ENCODE measurements at places on chromosomes 16 and 17.

DNA sequence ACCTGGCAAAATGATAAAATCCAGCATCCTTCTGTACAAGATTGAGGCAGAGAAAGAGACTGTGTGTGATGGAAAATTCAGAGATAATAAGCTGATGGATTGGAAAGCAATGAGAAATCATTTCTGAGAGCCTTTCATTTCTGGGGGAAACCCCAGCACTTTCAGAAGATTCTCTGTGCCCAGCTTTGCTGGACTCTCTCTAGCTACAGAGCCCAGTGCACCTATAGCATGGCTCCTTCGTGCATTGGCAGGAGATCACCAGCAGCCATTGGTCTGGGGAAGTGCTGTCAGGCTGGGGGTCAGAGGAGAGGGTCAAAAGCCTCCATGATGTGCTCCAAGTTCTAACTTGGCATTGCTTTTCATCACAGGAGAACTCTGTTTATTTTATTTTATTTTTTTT is 259.9 kb downstream of the SOX9 start:
- DNase-seq: no peak

GRCh38 chr17:66783656-66784381 is 51.1 kb upstream of the CACNG5 start:
- DNase-seq: no peak

DNA sequence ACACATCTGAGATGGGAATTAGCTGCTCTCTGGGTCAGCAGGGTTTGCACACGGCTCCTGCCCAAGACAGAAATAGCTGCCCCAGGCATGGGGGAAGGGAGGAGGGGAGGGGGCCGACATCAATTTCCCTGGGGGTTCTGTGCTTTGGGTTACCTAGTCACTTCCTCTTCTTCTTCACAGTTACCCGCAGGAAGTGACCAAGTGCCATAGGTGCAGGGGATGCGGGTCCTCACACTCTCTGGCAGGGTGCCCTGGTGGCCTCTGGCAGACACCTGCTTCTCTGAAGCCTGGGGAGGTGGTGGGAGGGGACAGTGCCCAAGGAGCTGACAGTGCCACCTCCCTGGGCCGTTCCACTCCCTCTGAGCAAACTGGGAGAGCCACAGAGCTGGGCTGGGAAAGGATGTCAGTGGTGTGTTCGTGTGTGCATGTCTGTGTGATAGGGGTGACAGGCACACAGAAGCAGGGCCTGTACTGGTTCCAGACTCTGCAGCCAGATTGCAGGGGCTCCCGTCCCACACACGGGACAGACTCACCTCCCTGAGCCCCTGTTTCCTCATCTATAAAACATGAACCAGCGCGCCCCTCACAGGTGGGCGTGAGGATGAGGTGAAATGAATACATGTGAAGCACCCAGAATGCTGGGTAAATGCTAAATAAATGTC is 18.2 kb downstream of the SCN4A start:
- peak; percentile 44 for DNase-seq

GRCh38 chr16:66616592-66616991 is 12.1 kb downstream of the CMTM3 start:
- DNase-seq: no peak

- no peak for DNase-seq
Measured at GRCh38 chr16:25771216-25771615, 79.5 kb downstream of the HS3ST4 start.

GRCh38 chr17:78839235-78839761 is 1.3 kb downstream of the USP36 start:
- peak; percentile 61 for DNase-seq

DNA sequence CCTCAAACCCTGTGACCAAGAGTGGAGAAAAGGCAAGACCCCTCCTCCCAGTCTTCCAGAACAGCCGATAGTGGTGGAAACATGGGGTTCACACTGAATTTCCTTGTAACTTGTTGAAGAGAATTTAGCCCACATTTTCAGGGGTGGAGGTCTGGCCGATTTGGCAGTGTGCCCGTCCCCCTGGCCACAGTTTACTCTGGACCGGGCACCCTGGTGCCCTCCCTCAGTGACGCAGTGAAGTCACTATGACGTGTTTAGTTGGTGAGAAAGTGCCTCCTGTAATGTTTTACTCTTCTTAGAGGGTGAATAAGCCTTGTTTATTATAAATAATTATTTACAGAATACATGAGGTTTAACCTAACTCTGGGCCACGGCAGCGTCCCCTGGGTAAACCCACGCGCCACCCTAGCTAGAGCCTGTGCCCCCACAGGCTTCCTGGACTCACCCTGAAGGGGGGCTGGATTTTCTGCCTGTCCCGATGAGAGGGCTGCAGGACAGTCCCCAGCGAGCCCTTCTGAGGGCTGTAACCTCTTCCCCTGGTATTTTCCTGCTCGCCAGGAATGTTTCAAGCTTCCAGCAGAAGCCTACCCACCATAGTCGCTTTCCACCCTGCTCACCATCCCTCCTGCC is 316.9 kb downstream of the SEC14L1 start:
- no peak for DNase-seq

DNA sequence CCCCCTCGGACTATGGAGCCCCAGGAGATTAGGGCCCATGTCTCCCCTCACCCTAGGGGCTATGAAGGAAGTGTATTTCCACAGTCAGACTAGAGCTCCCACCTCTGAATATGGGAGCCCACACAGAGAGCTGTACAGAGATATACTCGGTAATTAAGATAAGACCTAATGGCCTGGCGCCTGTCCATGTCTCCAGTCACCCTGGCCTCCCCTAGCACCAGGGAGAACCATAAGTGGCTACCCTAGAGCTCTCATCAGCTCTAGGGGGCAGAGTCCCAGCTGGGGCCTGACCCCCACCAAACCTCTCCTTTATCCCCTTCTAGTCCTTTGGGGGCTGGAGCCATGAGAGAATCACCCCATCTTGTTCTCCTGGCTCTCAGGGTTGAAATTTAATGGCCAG is 2.4 kb downstream of the TMEM101 start:
- no peak for DNase-seq

DNA sequence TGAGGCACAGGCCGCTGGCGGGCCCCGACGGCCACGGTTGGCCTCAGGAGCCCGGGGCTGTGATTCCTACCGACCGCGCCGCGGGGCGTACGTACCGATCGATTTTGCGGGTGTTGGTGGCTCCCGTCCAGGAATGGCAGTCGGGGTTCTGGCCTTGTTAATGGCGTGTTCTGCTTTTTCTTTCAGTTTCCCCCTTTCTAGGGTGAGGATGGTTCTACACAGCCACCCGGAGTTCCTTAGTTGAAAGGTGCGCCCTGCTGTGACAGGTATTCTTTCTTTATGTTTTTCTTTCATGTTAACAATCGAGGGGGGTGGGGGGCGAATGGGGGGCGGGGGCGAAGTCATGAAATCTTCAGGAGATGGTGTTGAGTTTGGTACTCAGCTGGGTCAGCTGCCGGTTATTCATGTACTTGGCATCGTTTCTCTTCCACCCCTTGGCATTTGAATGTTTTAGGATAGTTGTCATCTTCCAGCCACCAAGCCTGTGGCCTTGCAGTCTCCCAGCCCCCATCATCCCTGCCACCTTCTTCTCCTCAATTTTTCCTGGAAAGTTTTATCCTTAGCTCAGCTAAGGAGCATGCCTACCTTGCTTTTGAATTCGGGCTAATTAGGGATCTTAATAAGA is 802 bp downstream of the CYLD start:
- peak; percentile 67 for DNase-seq

DNA sequence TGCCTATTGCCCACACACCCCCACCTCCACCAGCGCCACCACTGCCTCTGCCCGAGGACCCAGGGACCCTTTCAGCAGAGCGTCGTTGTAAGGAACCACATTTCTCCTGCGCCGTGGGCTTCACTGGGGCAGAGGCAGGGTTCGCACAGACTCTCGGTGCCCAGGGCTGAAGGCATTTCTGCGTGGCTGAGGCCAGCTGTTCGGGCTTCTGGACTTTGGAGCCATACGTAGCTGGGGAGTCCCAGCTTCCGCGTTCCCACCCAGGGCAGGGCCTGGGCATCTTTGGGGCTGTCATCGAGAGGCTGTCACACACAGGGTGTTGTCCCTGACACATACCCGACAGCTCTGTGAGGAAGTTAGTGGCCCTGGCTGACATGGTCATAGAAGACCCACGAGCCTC is 16.0 kb upstream of the SMIM5 start:
- DNase-seq: no peak

GRCh38 chr17:80873307-80873951 is 118.2 kb upstream of the CHMP6 start:
- no peak for DNase-seq

- DNase-seq: no peak
Measured at GRCh38 chr17:11880714-11881113, 116.6 kb downstream of the ZNF18 start.

- DNase-seq: no peak
Measured at GRCh38 chr17:37191219-37191618, 184.6 kb upstream of the C17orf78 start.

- DNase-seq: no peak
Measured at GRCh38 chr17:60891149-60891548, 213.5 kb downstream of the BCAS3 start.

- DNase-seq: no peak
Measured at GRCh38 chr17:77814091-77814772, 144.3 kb upstream of the TNRC6C start.

DNA sequence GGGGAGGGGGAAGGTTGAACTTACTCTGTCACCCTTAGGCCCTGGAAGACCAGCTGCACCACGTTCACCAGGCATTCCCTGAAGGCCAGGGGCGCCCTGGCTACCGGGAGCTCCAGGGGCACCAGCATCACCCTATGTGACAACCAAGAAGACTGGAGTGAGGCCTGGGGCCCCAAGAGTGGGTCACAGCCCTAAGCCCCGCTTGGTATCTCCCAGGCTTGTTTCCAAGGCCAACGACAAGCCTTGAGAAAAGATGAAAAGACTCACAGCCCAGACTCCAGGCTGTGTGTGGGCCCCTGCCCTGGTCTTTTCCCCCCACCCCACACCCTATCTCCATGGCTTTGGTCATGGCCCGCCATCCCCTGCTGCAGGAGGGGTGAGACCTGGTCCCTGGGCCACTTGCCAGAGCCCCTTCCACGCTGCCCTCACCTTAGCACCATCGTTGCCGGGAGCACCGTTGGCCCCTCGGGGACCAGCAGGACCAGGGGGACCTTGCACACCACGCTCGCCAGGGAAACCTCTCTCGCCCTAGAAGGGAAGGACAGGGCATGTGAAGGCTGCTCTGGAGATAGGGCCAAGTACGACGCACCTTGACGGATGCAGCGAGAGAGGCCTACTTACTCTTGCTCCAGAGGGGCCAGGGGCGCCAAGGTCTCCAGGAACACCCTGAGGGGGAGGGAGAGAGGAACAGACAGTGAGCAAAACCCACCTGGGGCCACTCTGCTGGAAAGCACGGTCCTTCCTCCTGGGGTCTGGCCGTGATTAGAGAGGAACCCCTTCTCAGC is 9.9 kb downstream of the COL1A1 start:
- no peak for DNase-seq
